ENCODE measurements at places on chromosomes 6 and 20.
A peak's percentile ranks its signal among the peaks of the same experiment; 100 is the strongest.

DNA sequence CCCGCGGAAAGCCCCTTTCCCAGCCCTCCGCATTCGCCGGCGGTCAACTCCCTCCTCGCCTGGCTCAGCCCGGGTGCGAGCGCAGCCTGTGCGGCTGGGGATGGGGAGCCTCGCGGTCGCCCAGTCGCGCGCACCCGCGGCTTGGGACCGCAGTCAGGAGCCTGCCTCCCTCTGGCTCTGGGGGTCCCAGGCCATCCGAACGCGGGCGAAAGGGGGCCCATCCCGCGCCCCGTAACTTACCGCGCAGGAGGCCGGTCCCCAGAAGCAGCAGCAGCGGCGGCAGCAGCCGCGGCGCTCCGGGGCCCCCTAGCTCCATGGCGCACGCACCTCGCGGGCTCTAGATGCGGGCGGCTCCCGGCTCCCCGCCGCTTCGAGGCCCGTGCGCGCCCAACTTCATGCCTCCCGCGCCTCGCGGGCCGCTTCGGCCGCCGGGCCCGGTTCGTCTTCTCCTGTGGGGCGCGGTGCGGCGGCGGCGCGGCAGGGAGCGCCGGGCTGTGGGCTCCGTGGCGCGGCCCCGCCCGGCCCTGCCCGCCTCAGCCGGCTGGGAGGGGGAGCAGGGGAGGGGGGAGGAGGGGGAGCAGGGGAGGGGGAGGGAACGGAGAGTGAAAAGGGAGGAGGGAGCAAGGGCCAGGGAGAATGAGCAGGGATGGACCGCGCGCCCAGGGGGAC, at the start of gene CHRNA4:
CHRNA4 (minus strand) TSS at position 500 of the 669 bp plus-strand sequence; CDS start at position 316, 184 bp downstream.
- H3K4me3 ChIP-seq, result no peak within 1 kb of the TSS
- H3K27ac ChIP-seq, result no peak within 1 kb of the TSS
- no peak for DNase-seq
- no peaks in the 10 kb centered on the region for H3K36me3 ChIP-seq
- H3K27me3 ChIP-seq, result no peaks in the 10 kb centered on the region

GRCh38 chr20:23954008-23954745, 34.4 kb downstream of the GGTLC1 start:
- H3K4me3 ChIP-seq, result no peak overlapping the region
- no peak for DNase-seq
- no peak overlapping the region for H3K27ac ChIP-seq
- no peaks in the 10 kb centered on the region for H3K4me1 ChIP-seq
- no peaks in the 10 kb centered on the region for H3K27me3 ChIP-seq

DNA sequence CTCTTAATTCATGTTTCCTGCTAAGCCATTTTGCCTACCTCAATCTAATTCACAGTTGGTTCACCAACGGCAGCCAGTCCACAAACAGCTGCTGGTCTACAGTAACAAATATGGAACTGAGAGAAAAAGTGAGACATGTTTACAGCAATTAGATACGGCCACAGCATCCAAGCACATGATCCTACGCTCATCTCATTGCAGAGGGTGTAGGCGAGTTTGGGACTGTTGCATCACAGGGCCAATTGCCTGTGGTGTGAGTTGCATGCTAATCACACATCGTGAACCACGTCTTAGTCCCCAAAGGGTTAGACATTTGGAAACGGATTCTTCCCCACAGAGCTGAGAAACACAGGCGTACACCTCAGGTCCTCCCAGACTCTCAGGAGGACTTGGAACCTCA, 166.9 kb downstream of the EYA2 start:
- no peaks in the 10 kb centered on the region for H3K36me3 ChIP-seq
- no peaks in the 10 kb centered on the region for H3K4me1 ChIP-seq
- DNase-seq, result no peak
- H3K27ac ChIP-seq, result no peak overlapping the region
- no peaks in the 10 kb centered on the region for H3K27me3 ChIP-seq
- H3K4me3 ChIP-seq, result no peak overlapping the region

DNA sequence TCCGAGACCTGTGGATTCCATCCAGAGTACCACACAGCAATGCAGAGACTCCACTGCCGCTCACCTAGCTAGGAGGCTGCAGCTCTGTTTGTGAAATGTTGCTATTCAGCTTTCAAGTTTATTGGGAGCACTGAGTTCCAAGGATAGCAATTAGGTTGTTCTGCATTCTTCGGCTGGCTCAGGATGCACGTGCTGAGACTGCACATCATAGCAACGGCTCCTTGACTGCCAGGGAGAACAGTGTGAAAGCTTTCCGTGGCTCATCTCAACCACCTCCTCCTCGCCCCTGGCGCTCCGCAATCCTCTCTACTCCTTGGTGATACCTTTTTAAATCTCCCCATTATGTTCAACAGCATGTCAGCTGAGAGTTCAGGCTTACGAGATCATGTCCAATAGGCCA, 116.6 kb downstream of the TSHZ2 start:
- H3K4me1 ChIP-seq, result no peaks in the 10 kb centered on the region
- no peaks in the 10 kb centered on the region for H3K27me3 ChIP-seq
- H3K4me3 ChIP-seq, result no peak overlapping the region
- no peak overlapping the region for H3K27ac ChIP-seq

- no peak for DNase-seq
- H3K4me3 ChIP-seq, result no peak overlapping the region
- H3K36me3 ChIP-seq, result no peaks in the 10 kb centered on the region
Measured at GRCh38 chr6:170117111-170117972, 173.5 kb downstream of the DLL1 start.

DNA sequence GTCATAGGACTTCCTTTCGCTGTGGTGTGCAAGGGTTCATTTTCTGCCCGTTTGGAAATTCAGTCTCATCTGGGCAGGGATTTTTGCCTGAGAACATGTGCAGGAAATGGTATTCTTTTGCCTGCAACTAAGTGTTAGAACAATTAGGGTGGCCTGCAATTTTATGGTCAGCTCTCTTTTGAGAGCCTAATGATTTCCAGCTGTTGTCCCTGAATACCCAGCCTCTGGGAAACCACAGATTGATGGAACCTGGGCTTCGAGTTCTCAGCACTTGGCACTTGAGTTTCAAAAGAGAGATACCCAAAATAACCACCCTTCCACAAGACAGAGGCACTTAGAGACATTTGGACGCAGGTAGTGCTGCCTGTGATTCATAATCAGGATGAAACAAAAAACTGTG, 217.2 kb upstream of the FOXA2 start:
- no peak for DNase-seq
- H3K27me3 ChIP-seq, result no peaks in the 10 kb centered on the region
- no peaks in the 10 kb centered on the region for H3K4me1 ChIP-seq

DNA sequence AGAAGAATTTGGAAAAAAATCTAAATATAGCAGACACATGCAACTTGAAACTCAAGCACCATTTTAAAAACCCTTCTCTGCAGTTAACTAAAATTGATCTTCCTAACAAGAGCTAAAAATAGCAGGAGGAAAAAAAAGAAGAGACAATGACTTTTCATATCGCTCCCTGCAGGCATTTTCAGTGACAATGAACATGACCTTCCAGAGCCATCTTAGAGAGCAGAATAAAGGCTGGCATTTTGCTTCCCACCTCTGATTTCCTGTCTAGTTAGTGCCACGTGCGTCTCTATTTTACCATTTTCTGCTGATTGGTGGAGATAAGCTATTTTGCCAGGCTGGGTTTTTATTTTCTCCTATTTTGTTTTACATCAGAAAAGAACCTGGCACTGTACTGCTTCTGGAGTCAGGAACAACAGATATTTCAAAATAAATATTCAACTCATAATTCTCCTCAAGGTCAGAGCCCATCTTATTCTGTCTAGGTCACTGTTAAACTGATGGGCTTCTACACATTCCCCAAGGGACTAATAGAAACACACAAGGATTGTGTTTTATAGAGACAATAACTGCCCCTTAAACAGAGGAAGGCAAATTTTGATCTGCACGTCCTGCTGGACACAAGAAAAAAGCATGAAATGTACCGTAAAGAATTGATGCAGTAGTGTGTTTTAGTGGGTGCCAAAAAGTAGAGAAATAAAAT, 70.2 kb upstream of the ENPP5 start:
- no peak for DNase-seq
- H3K27ac ChIP-seq, result no peak overlapping the region
- H3K36me3 ChIP-seq, result no peaks in the 10 kb centered on the region
- H3K4me3 ChIP-seq, result no peak overlapping the region

DNA sequence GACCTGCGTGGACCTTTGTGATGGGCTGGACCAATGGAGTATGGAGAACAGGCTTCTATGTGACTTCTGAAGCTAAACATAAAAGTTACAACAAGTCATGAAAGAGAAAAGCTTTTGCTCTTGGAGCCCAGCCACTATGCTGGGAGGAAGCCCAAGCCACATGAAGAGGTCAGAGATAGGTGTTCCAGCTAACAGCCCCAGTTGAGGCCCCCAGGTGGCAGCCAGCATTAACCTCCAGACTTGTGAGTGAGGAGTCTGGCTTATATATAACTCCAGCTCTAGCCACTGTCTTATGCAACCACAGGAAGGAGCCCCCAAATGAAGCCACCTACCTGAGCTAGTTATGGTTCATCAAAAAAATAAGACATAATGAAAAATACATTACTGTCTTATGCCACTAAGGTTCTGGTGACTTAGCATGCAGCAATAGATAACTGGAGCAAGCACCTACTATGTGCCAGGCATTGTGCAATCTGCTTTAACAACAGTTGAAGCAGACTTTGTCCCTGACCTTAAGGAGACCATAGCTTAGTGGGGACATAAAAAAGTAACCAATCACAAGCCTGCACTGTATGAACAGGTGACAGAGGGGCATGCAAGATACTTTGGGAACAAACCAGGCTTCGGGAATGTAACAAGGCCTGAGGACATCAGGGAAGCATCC, 599.6 kb downstream of the PTPRT start:
- no peaks in the 10 kb centered on the region for H3K36me3 ChIP-seq
- no peak overlapping the region for H3K27ac ChIP-seq
- DNase-seq, result no peak

DNA sequence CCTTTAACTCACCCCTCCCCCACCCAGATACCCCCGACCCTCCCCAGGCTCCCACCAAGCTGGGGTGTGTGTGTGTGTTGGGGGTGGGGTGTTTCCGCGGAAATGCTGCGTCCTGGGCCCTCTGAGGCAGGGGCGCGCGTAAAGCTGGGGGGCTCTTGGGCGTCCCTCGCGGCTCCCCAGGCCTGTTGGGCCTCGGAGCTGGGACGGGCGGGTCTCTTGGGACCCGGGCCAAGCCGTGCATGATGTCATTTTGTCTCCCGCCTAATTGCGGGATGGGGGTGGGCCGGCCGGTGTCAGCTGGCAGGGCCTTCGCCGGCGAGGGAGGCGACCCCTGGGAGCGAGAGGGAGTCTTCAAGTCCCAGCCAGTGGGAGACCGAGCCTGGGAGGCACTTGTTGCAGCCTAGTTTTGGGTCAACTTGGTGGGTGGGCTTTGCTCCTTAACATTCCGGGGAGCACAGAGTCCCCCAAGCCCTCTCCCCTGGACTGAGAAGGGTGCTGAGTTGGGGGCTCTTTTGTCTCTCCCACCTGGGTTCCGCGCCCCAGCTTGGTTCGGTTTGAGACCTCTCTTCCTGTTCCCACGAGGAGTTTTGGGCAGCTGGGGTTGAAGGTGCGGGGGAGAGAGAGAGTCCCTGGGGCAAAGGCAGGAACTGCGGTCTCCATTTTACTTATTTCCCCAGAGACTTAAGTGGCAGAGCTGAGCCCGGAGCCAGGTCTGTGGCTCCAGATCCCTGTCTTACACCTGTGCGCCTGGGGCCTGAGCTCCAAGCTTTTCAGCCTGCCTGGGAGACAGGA, 623 bp downstream of the MYBL2 start:
- H3K36me3 ChIP-seq, result no peaks in the 10 kb centered on the region
- H3K4me3 ChIP-seq, result no peak overlapping the region
- peaks cover 8% of the 10 kb centered on the region for H3K4me1 ChIP-seq
- peak overlapping the region; percentile 38 for H3K27ac ChIP-seq

GRCh38 chr6:24117021-24117420, 9.0 kb upstream of the NRSN1 start:
- no peaks in the 10 kb centered on the region for H3K27me3 ChIP-seq
- no peaks in the 10 kb centered on the region for H3K4me1 ChIP-seq
- no peak overlapping the region for H3K4me3 ChIP-seq
- H3K36me3 ChIP-seq, result no peaks in the 10 kb centered on the region

GRCh38 chr6:20236344-20236743, 24.1 kb upstream of the MBOAT1 start:
- H3K4me3 ChIP-seq, result no peak overlapping the region
- H3K27me3 ChIP-seq, result no peaks in the 10 kb centered on the region
- H3K36me3 ChIP-seq, result no peaks in the 10 kb centered on the region
- no peak for DNase-seq
- peaks cover 8% of the 10 kb centered on the region for H3K4me1 ChIP-seq
- no peak overlapping the region for H3K27ac ChIP-seq

DNA sequence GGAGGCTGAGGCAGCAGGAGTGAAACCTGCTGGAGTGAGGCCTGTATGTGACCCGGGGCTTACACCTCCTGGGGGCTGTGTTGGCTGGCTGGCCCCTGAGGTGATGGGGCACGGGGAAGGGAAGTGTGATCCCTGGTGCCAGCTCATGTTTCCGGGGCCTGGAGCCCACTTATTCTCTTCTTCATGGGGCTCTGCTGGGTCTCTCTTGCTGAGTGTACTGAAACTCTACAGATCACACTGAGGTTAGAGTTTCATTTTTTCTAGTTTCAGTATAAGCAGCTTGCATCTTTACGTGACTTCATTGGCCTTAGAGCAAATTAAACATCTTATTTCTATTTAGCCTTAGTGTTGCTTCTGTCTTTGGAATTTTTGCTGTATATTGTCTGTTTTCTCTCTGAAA, 96.2 kb downstream of the ANKS1A start:
- H3K4me1 ChIP-seq, result no peaks in the 10 kb centered on the region
- no peak for DNase-seq
- H3K36me3 ChIP-seq, result peaks cover 9% of the 10 kb centered on the region

GRCh38 chr6:36120539-36120938, 9.8 kb upstream of the MAPK13 start:
- DNase-seq, result peak; percentile 58
- no peaks in the 10 kb centered on the region for H3K27me3 ChIP-seq
- H3K4me1 ChIP-seq, result peaks cover 87% of the 10 kb centered on the region
- H3K27ac ChIP-seq, result peak overlapping the region; percentile 76
- H3K4me3 ChIP-seq, result peak overlapping the region; percentile 47
- no peaks in the 10 kb centered on the region for H3K36me3 ChIP-seq

GRCh38 chr6:143279385-143279784, 171.1 kb downstream of the ADAT2 start:
- H3K4me3 ChIP-seq, result no peak overlapping the region
- H3K27me3 ChIP-seq, result no peaks in the 10 kb centered on the region
- no peaks in the 10 kb centered on the region for H3K4me1 ChIP-seq
- no peak overlapping the region for H3K27ac ChIP-seq
- H3K36me3 ChIP-seq, result no peaks in the 10 kb centered on the region

Data from CD8-positive, alpha-beta memory T cell (primary cell).